ENCODE measurements at places on chromosomes 11 and 22.

GRCh38 chr11:78567209-78567608 is 7.5 kb downstream of the NARS2 start:
- DNase-seq, result no peak

DNA sequence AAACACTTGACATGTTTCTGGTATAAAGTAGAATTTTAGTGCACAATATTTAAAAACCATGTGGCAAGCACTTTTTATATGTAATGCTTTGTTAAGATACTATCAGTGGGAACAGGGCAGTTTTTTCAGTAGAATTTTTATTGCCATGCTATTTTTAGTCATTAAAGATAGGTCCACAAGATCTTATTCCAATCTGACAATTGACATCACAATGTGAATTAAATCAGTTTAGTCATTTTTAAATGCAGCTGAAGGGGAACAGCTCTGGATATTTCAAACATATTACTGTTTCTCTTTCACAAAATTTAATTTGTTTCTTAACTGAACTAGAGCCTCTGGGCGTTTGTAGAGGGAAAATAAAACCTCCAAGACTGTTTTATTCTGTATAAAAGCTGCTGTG is 194.1 kb downstream of the MSANTD4 start:
- no peak for DNase-seq

GRCh38 chr11:5071799-5072198 is 2.4 kb downstream of the OR52E1 start:
- DNase-seq, result no peak

DNA sequence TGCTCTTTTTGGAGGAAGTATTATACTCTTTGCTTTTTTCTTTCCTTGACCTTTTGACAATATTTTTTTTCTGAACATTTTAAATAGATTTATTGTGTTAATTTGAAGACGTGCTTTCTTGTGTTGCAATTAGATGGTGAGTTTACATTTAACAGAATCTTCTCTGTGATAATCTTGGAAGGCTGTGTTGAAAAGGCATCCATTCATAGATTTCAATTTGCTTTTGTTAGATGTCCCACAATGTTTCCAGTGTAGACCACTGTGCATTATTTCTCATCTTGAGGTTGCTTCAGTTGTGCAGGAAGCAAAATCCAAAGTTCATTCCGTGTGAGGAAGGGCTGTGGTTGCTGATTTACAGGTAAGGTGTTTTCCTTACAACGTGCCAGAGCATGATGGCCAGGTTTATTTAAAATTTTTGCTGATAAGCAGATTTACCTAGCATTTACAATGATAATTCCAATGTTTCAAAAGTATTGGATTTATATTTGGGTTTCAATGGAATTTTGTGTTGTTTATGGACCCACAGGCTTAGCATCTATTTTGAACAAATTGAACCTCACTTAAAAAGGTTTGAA is 4.1 kb upstream of the OR5J2 start:
- no peak for DNase-seq

GRCh38 chr11:82767123-82767522 is 33.5 kb upstream of the FAM181B start:
- no peak for DNase-seq

- no peak for DNase-seq
Observed at GRCh38 chr11:63883791-63884190, 33.2 kb downstream of the RCOR2 start.

DNA sequence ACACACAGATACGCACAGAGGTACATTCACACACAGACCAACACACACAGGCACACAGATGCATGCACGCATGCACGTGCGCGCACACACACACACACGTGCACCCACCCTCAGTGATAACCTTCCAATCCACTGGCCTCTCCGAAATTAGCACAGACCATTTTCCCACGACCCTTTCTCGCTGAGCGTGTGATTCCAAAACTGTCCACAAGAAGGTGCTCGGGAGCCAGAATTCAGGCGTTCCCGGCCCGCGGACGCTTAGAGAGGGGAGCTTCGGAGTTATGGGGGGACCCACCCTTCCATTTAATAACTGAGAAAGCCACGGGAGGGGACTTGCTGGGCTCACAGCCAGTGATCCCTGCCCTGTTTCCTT is 33.8 kb upstream of the SLC35C1 start:
- DNase-seq, result peak; percentile 76

DNA sequence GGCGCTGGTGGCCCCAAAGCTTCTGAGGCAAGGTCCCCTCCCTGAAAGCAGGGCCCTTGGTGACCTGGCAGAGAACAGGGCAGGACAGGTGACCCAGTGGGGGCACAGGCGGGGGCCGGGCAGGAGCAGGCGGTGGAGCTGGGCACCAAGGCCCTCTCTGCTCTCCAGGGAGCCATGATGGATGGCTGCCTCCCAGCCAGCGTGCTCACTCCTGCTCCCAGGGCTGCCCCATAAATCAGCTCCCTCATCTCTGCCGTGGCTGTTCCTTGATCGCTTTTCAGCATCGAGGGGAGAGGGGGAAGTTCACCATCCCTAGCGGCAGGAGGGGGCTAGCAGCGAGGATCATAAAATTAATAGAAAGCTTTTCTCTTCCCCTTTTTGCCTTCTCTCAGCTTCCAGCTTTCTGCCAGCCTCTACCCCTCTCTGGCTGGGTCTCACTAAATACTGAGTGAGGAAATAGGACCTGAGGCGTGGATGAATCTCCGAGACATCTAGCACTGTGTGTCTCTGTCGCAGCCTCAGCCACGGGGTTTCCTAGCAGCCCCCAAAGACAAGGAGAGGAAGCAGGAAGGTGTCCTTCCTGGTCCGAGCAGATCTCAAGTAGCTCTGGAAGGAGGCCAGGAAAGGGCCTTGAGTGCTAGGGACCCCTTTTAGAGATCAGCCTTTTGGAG is 22.2 kb upstream of the ELFN2 start:
- no peak for DNase-seq

- no peak for DNase-seq
Observed at GRCh38 chr11:61912530-61912898, 4.9 kb downstream of the RAB3IL1 start.

- DNase-seq, result no peak
Observed at GRCh38 chr11:43366677-43367076, 8.0 kb downstream of the TTC17 start.

DNA sequence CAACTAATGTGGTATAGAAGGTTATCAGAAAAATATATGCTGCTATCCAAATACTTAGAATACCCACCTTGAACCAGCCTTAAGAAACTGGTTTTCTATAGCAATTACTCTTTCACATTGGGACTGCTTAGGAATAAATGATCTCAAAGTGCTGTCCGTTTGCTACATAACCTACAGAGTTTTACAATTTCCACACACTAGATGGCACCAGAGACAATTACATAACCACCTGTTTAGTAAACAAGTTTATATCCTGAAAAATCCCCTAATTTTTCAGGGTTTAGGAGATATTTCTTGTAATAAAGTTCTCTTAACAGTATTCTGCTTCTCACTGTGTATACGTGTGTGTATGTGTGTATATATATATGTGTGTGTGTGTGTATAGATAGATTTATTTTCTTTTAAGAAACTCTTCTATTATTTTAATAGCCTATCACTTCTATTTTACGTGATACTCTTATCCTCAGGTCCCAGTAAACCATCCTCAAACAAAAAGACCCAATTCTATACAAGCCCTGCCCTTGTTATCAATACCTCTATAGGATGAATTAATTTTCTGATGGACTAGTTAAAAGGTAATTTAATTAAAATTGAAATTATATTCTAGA is 6.7 kb upstream of the OR5I1 start:
- DNase-seq, result no peak

GRCh38 chr11:93614173-93614722 is 47.2 kb upstream of the CEP295 start:
- DNase-seq, result no peak

DNA sequence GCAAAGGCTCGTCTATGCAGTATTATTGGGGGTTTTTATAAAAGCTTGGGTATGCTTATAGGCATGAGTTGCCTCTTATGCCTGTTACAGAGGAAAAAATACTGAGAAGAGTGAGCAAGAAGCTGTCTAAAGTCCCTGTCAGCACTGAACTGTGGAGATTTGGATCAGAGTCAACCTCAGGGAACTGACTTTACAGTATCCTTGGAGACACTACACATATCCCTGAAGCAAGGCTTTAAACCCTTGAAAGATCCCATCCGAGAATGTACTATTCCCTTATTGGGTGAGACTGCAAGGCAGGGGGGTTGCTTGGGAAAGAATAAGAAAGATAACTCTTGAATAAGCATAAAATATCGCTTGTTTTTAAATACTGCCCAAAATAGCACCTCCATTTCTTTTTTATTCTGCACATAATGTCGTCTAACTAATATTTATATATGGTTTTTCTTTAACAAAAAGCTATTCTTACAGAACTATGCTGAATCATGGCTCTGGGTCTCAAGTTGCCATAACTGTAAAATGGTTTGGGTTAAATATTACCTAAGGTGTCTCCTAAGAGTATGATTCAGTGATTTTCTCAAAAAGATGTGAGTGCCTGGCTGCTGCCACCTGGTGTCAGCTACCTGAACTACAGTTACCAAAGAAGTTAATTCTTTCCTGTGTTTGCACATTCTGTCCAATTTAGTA is 1062.8 kb downstream of the DLG2 start:
- DNase-seq, result no peak

- no peak for DNase-seq
Observed at GRCh38 chr11:394034-394857, at the start of gene PKP3. Gene PKP3 (plus strand): TSS chr11:394209. CDS start chr11:394293, 84 bp downstream.

DNA sequence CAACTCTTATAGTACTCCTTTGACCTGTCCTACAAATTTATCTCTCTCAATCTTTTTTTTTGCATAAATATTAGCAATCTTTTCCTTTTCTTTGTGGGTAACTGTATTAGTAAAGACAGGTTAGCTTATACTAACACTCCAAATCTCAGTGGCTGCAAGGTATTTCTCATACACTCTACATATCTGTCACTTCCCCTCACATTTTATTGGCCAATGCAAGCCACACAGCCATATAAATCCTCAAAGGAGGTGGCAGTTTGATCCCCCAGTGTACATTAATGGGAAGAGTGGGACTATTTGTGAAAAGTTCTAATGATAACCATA is 42.6 kb upstream of the EED start:
- no peak for DNase-seq

- no peak for DNase-seq
Observed at GRCh38 chr11:122729139-122729538, 73.6 kb downstream of the UBASH3B start.

DNA sequence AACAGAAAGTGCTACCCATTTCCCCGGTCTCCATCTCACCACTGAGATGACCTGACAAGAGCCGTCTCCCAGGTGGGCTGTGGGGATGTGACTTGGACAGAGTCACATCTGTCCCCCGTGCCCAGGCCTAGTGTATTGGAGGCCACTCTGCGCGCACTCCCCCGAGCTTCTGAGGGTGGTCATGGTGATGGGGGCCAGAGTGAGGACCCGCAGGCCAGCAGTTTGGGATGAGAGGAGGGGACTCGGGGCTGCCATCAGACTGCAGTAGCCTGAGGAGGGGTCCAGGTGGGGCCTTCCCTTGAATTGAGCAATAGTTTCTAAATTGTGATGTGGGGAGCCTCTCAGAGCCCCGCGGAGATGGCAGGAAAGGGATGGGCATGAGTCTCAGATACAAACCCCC is 852.6 kb downstream of the TBC1D22A start:
- DNase-seq, result no peak

- DNase-seq, result no peak
Observed at GRCh38 chr22:31520051-31520450, 23.7 kb downstream of the SFI1 start.

DNA sequence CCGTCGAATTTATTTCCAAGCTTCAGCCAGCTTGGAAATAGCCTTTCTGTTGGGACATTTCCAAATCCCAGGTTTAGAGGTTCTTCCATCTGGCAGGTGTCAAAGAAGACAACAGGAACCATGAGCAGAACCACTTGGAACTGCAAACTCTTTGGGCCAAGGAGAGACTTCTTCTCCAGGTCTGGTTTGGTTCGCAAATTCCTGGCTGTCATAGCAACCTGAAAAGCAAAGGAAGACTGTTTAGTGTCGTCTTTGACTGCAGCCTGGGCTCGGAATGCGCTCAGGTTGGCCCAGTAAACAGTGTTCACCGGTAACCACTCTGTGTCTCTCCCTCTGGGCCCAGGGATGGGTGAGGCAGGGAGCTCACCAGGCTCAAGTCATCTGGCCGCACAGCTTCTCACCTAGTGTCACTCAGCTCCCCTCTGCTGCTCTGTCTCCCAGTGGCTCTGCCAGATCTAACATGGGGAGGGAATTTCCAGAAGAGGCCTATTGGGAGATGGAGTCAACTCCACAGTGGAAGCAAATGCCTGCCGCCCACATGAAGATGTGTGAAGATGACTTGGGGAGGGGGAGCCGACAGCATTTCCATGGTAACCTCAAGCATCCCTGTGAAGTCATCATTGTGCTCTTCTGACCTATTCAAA is 11.9 kb upstream of the CLMP start:
- DNase-seq, result no peak

DNA sequence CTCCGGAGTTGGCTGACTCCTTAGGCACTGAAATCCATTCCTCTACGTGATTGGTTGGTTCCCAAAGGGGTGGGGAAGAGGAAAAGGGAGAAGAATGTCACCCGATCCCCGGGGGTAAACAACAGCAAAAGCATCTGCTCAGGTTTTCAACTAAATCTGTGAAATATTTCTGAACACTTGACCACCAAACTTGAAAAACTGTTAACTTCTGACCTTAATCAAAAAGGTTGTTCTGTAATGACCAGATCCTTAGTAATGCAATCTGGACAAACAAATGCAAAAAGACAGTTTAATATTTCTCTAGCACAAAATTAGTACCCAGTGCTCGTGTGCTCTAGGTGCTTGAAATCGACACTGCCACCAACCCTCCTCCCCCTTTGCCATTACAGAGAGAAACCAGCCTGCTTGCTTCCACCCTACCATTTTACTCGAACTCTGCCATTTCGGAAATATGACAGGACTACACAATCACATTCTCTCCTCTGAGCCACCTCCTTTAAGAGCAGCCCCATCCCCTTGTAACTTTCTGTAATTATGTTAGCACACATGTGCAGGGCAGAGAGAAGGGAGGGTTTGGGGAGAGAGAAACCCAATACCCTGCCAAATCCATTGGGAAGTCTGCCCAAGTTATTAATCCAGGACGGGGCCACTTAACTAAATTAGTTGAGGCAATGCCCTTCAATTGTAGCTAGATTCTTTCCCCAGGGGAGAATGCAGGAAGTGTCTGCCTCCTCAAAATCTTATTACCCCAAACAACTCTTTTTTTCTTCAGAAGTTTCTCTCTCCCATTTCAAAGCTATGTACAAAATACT is 113.8 kb downstream of the RBFOX2 start:
- no peak for DNase-seq

GRCh38 chr11:66437979-66438503 is 607 bp downstream of the MRPL11 start:
- DNase-seq, result no peak

GRCh38 chr22:38088629-38089473 is 4.9 kb upstream of the SLC16A8 start:
- no peak for DNase-seq

GRCh38 chr11:60831143-60831500 is 10.8 kb upstream of the CCDC86 start:
- DNase-seq, result peak; percentile 82

- DNase-seq, result no peak
Observed at GRCh38 chr11:36352922-36353321, 56.8 kb downstream of the PRR5L start.

Data from stimulated activated CD4-positive, alpha-beta T cell treated with anti-CD3 and anti-CD28 coated beads, Interleukin-4, amount 100 ng/mL, for 1 hour (primary cell).